Sigmoid colon (tissue), 7 donors: ENCODE measurements at places on chromosomes 2 and 18. TPM values are rescaled to one million over a fixed set of nuclear protein-coding genes. Genes with fewer than 3 reads are reported as not detected.
A peak's percentile ranks its signal among the peaks of the same experiment; 100 is the strongest.

DNA sequence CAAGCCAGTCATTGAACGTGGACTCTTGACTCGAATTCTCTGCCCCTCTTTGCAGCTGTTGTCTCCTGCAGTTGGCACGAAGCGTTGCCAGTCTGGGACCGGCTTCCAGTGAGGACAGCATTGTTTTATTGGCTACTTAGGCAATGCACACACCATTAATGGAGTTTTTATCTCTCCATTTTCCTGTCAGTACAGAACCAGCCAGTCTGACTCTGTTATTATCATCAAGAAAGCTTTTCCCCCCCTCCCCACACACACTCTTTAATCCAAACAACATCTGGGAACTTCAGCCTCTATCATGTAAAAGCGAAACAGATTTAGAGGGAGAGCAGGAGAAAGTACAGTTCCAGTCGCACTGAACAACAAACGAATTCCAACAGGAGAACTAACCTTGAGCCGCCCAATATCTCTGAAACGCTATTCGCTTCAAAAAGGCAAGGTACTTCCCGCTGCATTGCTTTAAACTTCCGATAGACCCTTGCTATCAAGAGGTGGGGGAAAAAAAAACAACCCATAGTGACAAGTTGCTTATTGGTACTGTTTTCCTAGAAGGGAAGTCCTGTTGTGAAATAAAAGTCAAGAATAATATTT lies 38.2 kb downstream of the ACVR1 start:
- peaks cover 48% of the 10 kb centered on the region for H3K4me1 ChIP-seq
- H3K4me3 ChIP-seq = peak overlapping the region; percentile 6
- H3K27ac ChIP-seq = peak overlapping the region; percentile 80

DNA sequence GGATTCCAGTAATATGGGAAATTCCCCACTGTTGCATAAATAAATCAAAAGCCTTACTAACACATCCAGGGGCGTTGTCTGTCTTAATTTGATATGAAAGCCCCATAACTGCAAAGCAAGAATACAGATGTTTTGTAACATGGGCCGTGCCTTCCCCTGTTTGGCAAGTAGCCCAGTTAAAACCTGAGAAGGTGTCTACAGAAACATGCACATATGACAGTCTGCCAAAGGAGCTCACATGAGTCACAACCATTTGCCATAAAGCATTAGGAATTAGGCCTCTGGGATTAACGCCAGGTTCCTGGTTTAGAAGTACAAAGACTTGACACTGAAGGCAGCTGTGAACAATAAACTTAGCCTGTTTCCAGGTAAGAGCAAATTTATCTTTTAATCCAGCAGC lies 43.1 kb upstream of the LONRF2 start:
- no peaks in the 10 kb centered on the region for H3K4me1 ChIP-seq
- H3K27ac ChIP-seq = peak overlapping the region; percentile 2
- no peak for DNase-seq
- H3K27me3 ChIP-seq = no peaks in the 10 kb centered on the region
- H3K4me3 ChIP-seq = no peak overlapping the region

GRCh38 chr18:54480616-54481015 lies 110.4 kb upstream of the DYNAP start:
- H3K27me3 ChIP-seq = no peaks in the 10 kb centered on the region
- DNase-seq = no peak
- H3K4me3 ChIP-seq = no peak overlapping the region

DNA sequence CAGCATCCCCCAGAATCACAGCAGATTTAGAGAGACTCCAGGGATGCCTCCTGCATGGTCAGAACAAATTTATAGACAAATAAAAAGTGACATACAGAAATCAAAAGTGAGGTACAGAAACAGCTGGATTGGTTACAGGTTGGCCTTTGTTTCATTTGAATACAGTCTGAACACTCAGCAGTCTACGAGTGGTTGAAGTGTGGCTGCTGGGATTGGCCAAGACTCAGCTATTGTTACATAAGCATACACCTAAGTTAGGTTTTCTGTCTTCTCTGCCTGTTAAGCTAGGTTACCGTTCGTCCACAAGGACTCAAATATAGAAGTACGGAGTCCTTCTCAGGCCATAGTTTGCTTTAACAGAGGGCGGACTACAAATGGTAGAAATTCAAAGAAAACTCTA lies 262.4 kb upstream of the SLC14A2 start:
- DNase-seq = no peak
- H3K27ac ChIP-seq = no peak overlapping the region
- no peaks in the 10 kb centered on the region for H3K4me1 ChIP-seq
- no peaks in the 10 kb centered on the region for H3K36me3 ChIP-seq
- no peak overlapping the region for H3K4me3 ChIP-seq

Gene ATOH8
- 20.6 TPM for total RNA-seq

Gene CFLAR
- total RNA-seq = 230 TPM

Gene RIT2
- total RNA-seq = not detected

Gene SCRN3
- total RNA-seq = 16.1 TPM
